ENCODE measurements at places on chromosomes 2 and 18.

- no peak for DNase-seq
Measured at GRCh38 chr2:86025229-86025820, 80.4 kb downstream of the POLR1A start.

- no peak for DNase-seq
Measured at GRCh38 chr18:38007676-38008330, 442.2 kb upstream of the CELF4 start.

- DNase-seq: no peak
Measured at GRCh38 chr2:111053266-111053665, 67.4 kb upstream of the BCL2L11 start.

GRCh38 chr2:151869291-151869690 lies 41.1 kb upstream of the ARL5A start:
- DNase-seq: no peak

DNA sequence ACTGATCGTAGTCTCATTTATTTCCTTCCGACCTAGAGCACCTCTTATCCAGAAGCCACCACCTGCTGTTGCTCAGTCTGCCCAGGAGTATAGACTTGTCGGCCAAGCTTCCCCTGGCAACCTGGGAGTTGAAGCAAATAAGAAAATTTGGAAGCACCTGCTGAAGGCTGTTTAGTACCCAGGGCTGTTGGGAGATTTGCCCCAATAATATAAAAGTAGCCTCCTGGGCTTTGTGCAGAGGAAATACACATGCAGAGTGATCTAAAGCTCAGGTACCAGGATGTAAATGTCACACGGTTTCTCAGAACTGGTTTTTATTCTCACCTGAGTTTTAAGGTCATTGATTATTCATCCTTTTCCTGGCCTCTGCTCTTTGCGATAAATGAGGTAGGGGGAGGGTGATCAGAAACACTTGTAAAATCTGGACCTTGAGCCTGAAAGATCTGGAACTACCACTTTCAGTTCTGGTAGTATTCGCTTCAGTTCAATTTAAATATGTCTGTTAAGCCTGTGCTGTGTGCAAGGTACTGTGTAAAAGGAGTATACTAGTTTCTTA lies 789 bp upstream of the COX7A2L start:
- DNase-seq: no peak

GRCh38 chr18:75208836-75209128 lies 157 bp downstream of the PTGR3 start:
- no peak for DNase-seq

- DNase-seq: no peak
Measured at GRCh38 chr2:67867735-67868134, 195.1 kb downstream of the C1D start.
